ENCODE measurements at places on chromosomes 5 and 9. TPM values are rescaled to one million over a fixed set of nuclear protein-coding genes. Genes with fewer than 3 reads are reported as not detected.

DNA sequence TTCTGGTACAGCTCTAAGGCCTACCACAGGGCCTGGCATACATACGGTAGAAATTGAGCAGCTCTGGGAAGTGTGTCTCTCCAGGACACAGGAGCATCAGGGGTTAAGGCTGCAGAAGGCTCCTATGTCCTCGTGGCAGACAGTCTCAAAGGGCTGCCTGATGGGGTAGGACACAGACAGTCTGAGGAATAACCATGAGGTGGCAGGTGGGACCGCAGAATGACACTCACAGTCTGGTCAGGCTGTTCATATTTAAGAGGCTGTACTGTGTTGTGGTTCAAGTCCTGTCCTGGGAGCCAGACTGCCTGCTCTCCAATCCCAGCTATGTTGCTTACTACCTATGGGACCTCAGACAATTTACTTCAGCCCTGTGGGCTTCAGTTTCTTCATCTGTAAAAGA is 217.1 kb downstream of the TRIM32 start:
- no peaks in the 10 kb centered on the region for H3K4me1 ChIP-seq
- H3K36me3 ChIP-seq, result no peaks in the 10 kb centered on the region
- H3K27ac ChIP-seq, result no peak overlapping the region
- no peaks in the 10 kb centered on the region for H3K27me3 ChIP-seq
- no peak for DNase-seq

GRCh38 chr5:172956936-172957335 is 2.3 kb upstream of the RPL26L1 start:
- peaks cover 3% of the 10 kb centered on the region for H3K4me1 ChIP-seq
- H3K27me3 ChIP-seq, result no peaks in the 10 kb centered on the region
- no peak for DNase-seq
- H3K27ac ChIP-seq, result no peak overlapping the region
- H3K36me3 ChIP-seq, result peaks cover under 1% of the 10 kb centered on the region

- no peak overlapping the region for H3K27ac ChIP-seq
- H3K27me3 ChIP-seq, result no peaks in the 10 kb centered on the region
- H3K4me1 ChIP-seq, result peaks cover 22% of the 10 kb centered on the region
- no peaks in the 10 kb centered on the region for H3K36me3 ChIP-seq
- no peak overlapping the region for H3K4me3 ChIP-seq
These were observed 370.8 kb downstream of the NFIB start for GRCh38 chr9:13943176-13943575.

GRCh38 chr9:136312436-136312835 is 8.5 kb upstream of the CCDC187 start:
- H3K27me3 ChIP-seq, result no peaks in the 10 kb centered on the region
- DNase-seq, result peak; percentile 53
- no peaks in the 10 kb centered on the region for H3K4me1 ChIP-seq

- no peaks in the 10 kb centered on the region for H3K27me3 ChIP-seq
- DNase-seq, result no peak
- no peaks in the 10 kb centered on the region for H3K36me3 ChIP-seq
- H3K4me3 ChIP-seq, result no peak overlapping the region
- H3K4me1 ChIP-seq, result peaks cover 11% of the 10 kb centered on the region
These were observed 122.3 kb upstream of the CCDC112 start for GRCh38 chr5:115418788-115419187.

CCDC192 gene
- not detected for total RNA-seq

Data from cardiac muscle cell (in vitro differentiated cells and primary cell).